ENCODE measurements at places on chromosomes 12 and 14.

GRCh38 chr12:49367381-49368239, at the start of gene SPATS2:
Gene SPATS2, plus strand, starts transcription at chr12:49367462. Its CDS starts 93,551 bp downstream, at chr12:49461013.
- no peak for DNase-seq

GRCh38 chr14:67704484-67705089, 2.9 kb downstream of the RDH12 start:
- peak; percentile 31 for DNase-seq

- no peak for DNase-seq
Observed at GRCh38 chr12:112907415-112908157, 824 bp downstream of the OAS1 start.

GRCh38 chr14:42480255-42480654, 873.6 kb downstream of the LRFN5 start:
- DNase-seq, result no peak

DNA sequence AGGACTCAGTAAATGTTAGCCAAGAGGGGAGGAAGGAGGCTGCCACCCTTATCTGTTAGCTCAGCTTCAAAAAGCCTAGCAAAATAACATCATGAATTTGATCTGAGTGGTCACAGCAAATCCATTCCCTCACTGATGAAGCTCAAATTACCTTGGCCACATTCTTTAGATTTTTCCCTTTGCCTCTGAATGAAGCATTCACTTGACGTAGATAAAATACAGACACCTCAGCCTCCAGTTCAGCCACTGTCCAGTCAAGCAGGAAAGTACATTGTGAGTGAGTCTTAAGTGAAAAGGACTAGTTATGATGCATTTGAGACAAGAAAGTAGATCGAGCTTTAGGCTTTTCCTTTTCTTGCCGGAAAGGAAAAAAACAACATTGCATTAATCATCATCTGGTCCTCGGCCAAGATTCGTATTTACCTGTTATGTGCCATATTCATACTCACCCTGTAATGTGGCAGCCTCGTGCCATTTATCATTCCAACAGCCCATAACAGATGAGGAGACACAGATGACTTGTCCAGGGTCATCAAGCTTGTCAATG, 146.5 kb downstream of the ETV6 start:
- no peak for DNase-seq

GRCh38 chr14:102606296-102606695, 13.8 kb downstream of the RCOR1 start:
- no peak for DNase-seq

All from lung (tissue), 17 donors.